ENCODE measurements at places on chromosomes 7 and 10. TPM values are rescaled to one million over a fixed set of nuclear protein-coding genes. Genes with fewer than 3 reads are reported as not detected.

PODXL gene
- 108 TPM for total RNA-seq

ELAPOR2 gene
- total RNA-seq, result 25.4 TPM

TSPAN13 gene
- total RNA-seq, result 16.8 TPM

LBX1 gene
- not detected for total RNA-seq

NPTX2 gene
- 0.30 TPM for total RNA-seq

HUS1 gene
- total RNA-seq, result 25.9 TPM

THSD7A gene
- total RNA-seq, result 6.1 TPM

NKX6-2 gene
- not detected for total RNA-seq

GLCCI1 gene
- 96.0 TPM for total RNA-seq

SORBS1 gene
- 45.8 TPM for total RNA-seq

- no peak for DNase-seq
- H3K4me3 ChIP-seq, result no peak overlapping the region
- no peaks in the 10 kb centered on the region for H3K36me3 ChIP-seq
- no peaks in the 10 kb centered on the region for H3K27me3 ChIP-seq
- H3K4me1 ChIP-seq, result no peaks in the 10 kb centered on the region
- H3K27ac ChIP-seq, result no peak overlapping the region
Measured at GRCh38 chr7:94445696-94446194, 51.0 kb downstream of the COL1A2 start.

DNA sequence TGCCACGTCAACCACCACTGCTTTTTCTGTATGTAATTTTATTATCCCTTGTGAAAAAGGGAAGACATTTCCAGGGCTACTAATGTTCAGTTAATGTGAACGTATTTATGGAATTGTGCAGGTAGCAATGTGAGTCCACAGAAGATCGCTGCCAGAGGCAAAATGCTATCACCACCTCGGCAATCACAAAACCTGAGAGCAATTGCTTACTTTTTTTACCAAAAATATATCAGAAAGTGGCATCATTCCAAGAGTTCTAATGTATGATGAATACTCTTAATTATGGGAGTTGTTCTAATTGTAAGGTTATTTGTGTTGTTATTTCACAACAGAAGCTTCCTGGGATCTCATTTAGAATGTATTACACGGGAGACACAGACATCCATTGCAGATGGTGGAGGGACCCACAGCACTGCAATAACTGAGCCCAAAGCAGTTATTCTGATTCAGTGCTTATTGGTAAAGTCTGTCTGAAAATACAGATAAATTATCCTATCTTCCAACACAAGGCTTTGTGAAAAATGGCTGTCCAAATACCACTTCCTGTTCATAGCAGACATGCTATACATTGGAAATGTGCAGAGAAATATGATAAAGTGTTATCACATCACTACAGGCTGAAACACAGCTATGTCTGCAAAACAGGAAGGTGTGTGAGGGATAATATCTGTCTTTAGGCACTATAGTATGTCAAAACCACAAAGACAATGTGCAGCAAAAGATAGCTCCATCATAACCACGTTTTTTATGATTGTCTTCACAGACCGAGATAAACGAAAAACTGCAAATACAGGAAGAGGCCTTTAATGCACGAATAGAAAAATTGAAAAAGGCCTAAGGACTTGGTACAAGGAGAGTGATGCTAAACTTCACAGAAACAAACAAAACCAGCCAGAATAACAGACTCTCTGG lies 102.7 kb downstream of the CABCOCO1 start:
- H3K4me1 ChIP-seq, result no peaks in the 10 kb centered on the region
- no peaks in the 10 kb centered on the region for H3K27me3 ChIP-seq
- no peaks in the 10 kb centered on the region for H3K36me3 ChIP-seq
- no peak for DNase-seq

DNA sequence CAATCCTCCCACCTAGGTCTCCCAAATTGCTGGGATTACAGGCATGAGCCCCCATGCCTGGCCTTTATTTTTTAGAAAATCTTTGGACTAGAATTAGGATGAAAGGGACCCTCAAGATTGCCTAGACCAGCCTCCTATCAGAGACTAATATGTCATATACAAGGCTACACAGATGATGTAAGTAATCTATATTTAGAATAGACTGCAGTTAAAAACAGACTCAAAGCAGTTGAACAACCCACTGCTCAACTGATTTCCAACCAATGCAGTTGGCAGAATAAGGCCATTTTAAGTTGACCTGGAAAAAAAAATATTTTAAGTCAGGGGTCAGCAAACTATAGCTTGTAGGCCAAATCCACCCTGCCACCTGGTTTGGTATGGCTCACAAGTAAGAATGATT lies 27.7 kb downstream of the PSPH start:
- no peaks in the 10 kb centered on the region for H3K4me1 ChIP-seq
- no peak for DNase-seq
- no peak overlapping the region for H3K27ac ChIP-seq
- no peaks in the 10 kb centered on the region for H3K27me3 ChIP-seq
- no peak overlapping the region for H3K4me3 ChIP-seq

DNA sequence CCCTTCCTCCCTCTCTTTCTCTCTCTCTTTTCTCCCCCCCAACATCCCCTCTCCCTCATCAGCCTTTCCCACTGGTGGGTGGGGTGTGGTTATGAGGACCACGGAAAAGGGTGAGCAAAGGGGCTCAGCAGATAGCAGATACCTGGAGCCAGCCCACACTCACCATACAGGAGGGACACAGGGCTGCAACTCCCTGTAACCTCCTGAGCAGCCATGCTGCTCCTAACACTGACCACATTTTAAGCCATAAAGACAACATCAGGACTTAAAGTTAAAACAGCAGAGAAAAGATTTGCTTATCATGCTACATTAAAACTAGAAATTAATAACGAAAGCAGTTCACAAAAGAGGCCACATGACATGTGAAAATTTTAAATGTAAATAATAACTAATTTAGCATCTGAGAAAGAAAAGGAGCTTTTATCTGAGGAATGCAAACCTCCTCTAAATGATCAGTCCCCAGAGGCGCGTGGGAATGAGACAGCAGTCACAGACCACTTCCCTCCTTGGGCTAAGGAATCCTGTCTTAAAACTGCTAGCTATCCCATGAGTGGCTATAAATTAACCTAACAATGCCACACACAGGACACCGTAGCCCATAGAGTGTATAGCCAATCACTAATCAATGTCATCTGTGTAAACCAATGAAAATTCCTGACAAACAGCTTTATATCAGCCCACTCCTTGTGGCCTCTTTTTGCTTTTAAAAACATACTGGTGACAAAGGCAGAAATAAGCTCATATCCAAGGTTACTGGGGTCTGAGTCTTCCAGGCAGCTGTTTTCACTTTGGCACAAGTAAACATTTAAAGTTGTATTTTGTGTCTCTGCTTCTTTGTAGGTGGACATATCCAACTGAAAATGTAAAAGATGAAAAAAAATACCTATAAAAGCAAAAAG lies 33.3 kb downstream of the PKD1L1 start:
- no peaks in the 10 kb centered on the region for H3K27me3 ChIP-seq
- no peaks in the 10 kb centered on the region for H3K4me1 ChIP-seq
- DNase-seq, result no peak
- no peaks in the 10 kb centered on the region for H3K36me3 ChIP-seq
- no peak overlapping the region for H3K4me3 ChIP-seq

GRCh38 chr7:138895679-138896078 lies 85.5 kb downstream of the KIAA1549 start:
- no peaks in the 10 kb centered on the region for H3K4me1 ChIP-seq
- no peak for DNase-seq
- H3K36me3 ChIP-seq, result no peaks in the 10 kb centered on the region
- no peaks in the 10 kb centered on the region for H3K27me3 ChIP-seq
- H3K4me3 ChIP-seq, result no peak overlapping the region

- H3K36me3 ChIP-seq, result no peaks in the 10 kb centered on the region
- no peak overlapping the region for H3K27ac ChIP-seq
- no peak overlapping the region for H3K4me3 ChIP-seq
- no peak for DNase-seq
- H3K27me3 ChIP-seq, result no peaks in the 10 kb centered on the region
Measured at GRCh38 chr10:130360826-130361311, 224.7 kb downstream of the GLRX3 start.

DNA sequence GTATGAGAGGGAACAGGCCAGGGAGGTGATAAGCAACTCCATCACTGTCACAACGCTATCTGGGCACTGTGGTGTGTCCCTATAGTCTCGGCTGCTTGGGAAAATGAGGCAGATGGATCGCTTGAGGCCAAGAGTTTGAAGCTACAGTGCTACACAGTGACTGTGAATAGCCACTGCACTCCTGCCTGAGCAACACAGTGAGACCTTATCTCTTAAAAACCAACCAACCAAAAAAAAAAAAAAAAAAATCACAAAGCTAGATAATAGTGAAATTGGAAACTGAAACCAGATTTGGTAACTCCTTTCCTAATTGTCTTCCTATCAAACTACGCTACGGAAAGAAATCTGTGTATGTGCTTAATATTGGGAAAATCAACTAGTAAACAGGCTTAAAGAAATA lies 14.1 kb downstream of the MICU1 start:
- peaks cover 7% of the 10 kb centered on the region for H3K4me1 ChIP-seq
- no peaks in the 10 kb centered on the region for H3K27me3 ChIP-seq
- H3K36me3 ChIP-seq, result no peaks in the 10 kb centered on the region

GRCh38 chr7:132614428-132615318 lies 38.4 kb upstream of the PLXNA4 start:
- no peaks in the 10 kb centered on the region for H3K36me3 ChIP-seq
- H3K4me1 ChIP-seq, result peaks cover 5% of the 10 kb centered on the region
- peak; percentile 23 for DNase-seq
- no peak overlapping the region for H3K4me3 ChIP-seq
- H3K27ac ChIP-seq, result no peak overlapping the region
- no peaks in the 10 kb centered on the region for H3K27me3 ChIP-seq

- no peaks in the 10 kb centered on the region for H3K36me3 ChIP-seq
- H3K4me1 ChIP-seq, result no peaks in the 10 kb centered on the region
- no peak overlapping the region for H3K27ac ChIP-seq
- DNase-seq, result no peak
- no peaks in the 10 kb centered on the region for H3K27me3 ChIP-seq
Measured at GRCh38 chr7:47782792-47783191, 165.5 kb downstream of the PKD1L1 start.

DNA sequence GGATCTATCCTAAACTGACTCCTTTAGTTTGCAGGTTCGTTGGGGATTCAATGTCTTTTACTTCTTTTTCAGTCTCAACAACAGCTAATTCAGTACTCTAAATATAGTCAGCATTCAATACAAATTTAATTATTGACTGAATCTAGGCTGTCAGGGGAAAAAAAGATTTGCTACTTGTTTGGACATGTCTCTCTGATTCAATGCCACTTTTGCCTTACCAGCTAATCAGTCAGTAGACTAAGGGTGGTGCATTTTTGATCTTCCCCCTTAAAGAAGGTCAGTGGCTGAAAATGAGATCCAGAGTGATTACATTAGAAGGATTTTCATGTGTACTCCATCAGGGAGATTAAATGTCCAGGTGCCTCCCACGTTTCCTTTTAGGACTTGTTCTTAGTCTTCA lies 145.1 kb downstream of the C1GALT1 start:
- no peak overlapping the region for H3K27ac ChIP-seq
- no peaks in the 10 kb centered on the region for H3K27me3 ChIP-seq
- no peak for DNase-seq
- H3K4me3 ChIP-seq, result no peak overlapping the region

DNA sequence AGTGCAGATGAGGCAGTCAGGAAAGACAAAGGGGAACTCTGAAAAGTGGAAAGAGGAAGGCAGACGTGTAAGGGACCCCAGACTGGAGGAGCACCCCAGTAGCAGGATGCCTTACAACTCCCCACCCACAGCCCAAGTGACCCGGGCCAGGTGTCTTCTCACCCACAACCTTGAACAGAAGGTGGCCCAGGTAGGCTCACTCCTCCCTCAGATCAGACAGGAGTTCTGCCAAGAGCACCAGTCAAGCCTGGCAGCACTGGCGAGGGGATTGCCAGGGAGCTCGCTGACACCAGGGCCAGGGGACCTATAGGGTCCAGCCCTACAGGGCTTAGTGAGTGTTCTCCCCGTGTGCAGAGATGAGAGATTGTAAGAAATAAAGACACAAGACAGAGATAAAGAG lies 27.1 kb upstream of the LMBR1 start:
- H3K4me3 ChIP-seq, result no peak overlapping the region
- no peak overlapping the region for H3K27ac ChIP-seq
- H3K27me3 ChIP-seq, result no peaks in the 10 kb centered on the region
- no peak for DNase-seq
- H3K36me3 ChIP-seq, result no peaks in the 10 kb centered on the region
- no peaks in the 10 kb centered on the region for H3K4me1 ChIP-seq

DNA sequence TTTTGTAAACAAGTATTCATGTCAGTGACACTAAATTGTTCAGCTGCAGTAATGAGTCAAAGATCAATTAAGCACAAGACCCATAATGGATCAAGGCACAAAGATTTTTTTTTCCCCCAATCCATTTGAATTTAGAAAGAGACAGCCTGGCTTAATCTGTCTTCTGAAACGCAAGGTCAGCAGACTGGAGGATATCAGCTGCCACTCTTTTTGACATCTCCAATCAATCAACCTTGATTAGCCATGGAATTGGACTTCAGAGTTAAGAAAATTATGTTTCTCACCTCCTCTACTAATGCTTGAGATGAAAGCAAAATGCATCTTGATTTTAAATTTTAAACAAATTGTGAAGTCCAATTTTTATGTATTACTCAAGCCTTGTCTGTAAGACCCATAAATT lies 642.4 kb upstream of the STEAP1 start:
- no peaks in the 10 kb centered on the region for H3K36me3 ChIP-seq
- H3K4me3 ChIP-seq, result no peak overlapping the region
- H3K27ac ChIP-seq, result no peak overlapping the region
- no peaks in the 10 kb centered on the region for H3K4me1 ChIP-seq
- no peaks in the 10 kb centered on the region for H3K27me3 ChIP-seq

DNA sequence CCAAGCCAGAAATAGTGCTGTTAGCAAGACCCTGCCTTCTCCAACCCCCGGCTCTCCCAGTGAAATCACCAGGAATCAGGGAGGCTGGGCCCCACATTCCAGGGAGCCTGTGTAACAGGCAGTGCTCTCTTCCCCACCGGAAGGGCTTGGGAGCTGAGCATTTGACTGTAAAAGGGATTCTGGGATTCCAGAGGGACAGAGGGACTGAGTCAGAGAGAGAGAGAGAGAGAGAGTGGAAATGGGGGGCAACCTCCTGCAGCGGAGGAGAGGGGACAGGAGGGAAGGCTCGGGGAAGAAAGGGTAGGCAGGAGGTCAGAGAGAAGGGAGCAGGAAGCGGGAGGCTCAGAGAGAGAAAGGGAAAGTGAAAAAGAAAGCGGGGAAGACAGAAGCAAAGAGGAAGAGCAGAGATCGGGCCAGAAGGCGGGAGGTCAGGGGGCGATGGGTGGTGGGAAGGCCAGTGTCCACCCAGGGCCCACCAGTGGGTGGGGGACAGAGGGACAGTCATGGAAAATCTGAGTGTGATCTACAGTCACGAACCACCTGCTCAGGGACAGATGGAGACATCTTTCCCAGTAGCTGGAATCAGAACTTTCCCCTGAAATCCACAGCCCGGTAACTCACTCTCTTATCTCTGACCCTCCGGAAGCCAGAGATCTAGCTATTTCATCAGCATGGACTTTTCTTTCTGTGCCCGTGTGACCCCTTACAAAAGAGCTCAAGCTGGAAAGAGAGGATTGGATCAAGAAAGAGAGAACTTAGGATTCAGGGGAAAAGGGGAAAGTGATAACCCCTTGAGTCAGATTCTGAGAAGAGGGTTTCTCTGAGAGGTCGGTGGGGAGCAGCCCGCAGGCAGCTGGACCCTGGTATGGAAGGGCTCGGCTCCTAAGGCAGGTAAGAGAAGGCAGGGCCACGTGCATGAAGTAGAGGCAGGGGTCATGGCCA lies 4.6 kb upstream of the SERPINE1 start:
- DNase-seq, result no peak
- peak overlapping the region; percentile 87 for H3K27ac ChIP-seq
- H3K4me3 ChIP-seq, result peak overlapping the region; percentile 31
- H3K4me1 ChIP-seq, result peaks cover 60% of the 10 kb centered on the region
- H3K36me3 ChIP-seq, result no peaks in the 10 kb centered on the region

Data from upper lobe of left lung (tissue), 6 donors.